Mononuclear cell (primary cell): ENCODE measurements at places on chromosomes 1 and 21. TPM values are rescaled to one million over a fixed set of nuclear protein-coding genes. Genes with fewer than 3 reads are reported as not detected.

The KRTAP19-3 gene
- not detected for total RNA-seq

The C4BPA gene
- total RNA-seq, result 0.10 TPM

The GPX7 gene
- total RNA-seq, result 13.0 TPM

The VSIG8 gene
- total RNA-seq, result 0.10 TPM

The MRPS21 gene
- 22.2 TPM for total RNA-seq

The PPIAL4G gene
- 0.21 TPM for total RNA-seq

The CFHR2 gene
- total RNA-seq, result not detected

The ESPN gene
- 0.52 TPM for total RNA-seq

The UTS2 gene
- total RNA-seq, result 1.4 TPM

The IRF6 gene
- total RNA-seq, result 0.94 TPM

The SH2D1B gene
- 14.0 TPM for total RNA-seq

The SPEN gene
- 94.9 TPM for total RNA-seq

The NTMT2 gene
- total RNA-seq, result not detected

The HUNK gene
- 0.10 TPM for total RNA-seq

The LY9 gene
- total RNA-seq, result 93.1 TPM

The PSRC1 gene
- total RNA-seq, result 0.73 TPM
